ENCODE measurements at places on chromosomes 6 and 20.

DNA sequence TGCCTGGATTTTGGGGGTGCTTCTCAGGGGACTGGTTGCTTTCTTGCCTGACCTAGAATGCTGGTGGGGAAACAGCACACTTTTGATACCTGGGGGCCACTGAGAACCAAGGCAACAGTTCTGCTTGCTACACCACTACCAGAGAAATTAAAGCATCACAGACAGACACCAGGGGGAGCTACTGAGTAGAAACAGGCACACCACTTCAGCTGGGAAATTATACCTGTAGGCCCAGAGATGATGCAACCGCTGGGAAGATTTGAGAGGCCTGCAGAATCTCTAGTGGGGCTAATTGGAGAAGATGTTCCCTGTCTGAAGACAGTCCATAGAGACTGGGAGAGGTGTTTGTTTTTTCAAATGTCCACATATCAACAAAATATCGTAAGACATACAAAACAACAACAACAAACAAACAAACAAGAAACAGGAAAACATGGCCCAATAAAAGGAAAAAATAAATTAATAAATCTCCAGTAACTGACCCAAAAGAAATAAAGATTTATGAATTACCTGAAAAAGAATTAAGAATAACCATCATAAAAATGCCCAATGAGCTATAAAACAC lies 129.4 kb upstream of the RIN2 start:
- peak; percentile 80 for DNase-seq

- no peak for DNase-seq
Measured at GRCh38 chr20:52688345-52688744, 283.8 kb upstream of the TSHZ2 start.

- peak; percentile 72 for DNase-seq
Measured at GRCh38 chr6:26097268-26097875, 10.1 kb downstream of the HFE start.

DNA sequence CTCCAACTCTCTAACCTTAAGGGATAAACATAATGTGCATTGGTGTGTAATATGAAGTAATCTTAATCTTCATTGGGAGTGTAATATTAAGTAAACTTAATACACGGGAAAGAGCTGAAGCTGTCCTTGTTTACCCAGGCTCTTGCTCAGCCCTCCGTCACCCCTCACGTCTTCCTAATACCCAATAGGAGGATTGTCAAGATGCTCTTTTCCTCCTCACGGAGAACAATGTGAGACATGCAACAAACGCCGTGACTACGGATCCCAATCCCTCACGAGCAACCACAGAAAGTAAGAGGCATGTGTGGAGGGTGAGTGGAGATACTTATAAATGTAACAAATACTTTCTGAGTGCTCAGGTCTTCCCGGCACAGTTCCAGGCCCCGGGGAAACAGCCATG lies 11.0 kb downstream of the KIF16B start:
- no peak for DNase-seq

DNA sequence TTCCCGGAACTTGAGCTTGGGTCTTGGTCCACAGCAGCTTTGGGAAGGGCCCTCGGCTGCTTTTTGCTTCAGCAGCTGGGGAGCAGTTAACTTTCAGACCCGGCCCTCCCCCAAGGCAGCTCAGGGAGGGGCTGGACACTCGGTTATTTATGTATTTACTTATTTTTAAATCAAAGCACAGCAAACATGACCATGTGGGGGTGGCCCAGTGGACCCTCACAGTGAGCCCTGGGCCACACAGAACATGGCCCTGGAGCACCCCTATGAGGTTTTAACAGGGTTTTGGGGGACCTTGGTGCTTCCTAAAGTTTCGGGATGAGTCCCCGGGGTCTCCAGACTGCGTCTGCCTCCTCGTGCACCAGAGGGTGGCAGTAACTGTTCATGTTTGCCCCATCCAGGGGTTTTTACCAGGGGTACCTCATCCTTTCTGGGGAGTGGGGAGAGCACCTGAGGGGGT lies 26.6 kb upstream of the NPBWR2 start:
- DNase-seq: no peak

DNA sequence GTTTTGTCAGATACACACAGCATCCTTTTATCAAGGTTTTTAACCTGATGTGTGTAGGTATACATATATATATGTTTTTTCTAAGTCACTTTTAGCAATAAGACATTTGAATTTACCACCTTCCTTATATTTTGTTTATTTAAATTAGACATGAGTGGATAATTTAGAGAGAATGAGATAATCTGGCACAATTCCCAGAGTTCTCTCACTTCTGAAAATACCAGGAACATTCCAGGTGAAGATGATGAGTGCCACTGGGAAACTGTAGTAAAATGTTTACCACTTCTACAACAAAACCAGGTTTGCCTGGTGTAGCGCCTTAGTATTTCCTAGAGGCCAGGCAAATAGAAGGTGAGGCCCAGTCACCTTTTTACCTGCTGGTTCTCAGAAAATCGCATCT lies 189.5 kb downstream of the TMEM242 start:
- DNase-seq: no peak

GRCh38 chr6:154917941-154918340 lies 77.2 kb upstream of the TIAM2 start:
- no peak for DNase-seq

DNA sequence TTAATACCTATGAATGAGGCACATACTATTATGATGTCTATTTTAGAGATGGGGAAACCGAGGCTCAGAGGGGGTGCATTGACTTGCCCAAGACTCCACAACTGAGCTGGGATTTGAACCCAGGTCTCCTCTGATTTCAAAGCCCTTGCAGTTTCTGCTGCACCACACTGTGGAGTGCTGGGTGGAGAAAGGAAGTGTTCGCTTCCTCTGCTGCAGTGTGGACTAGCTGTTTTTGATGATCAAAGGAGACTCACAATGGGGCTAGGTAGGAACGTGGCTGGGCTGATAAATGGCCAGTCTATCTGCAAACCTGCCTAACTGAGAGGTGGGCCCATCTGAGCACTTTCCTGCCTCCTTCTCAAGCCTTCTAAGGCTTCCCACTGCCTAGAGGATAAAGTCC lies 87.2 kb downstream of the CD40 start:
- no peak for DNase-seq

Data from H9 (cell line).